ENCODE measurements at places on chromosomes 4 and X.

GRCh38 chrX:71178908-71179307, 34.3 kb downstream of the NLGN3 start:
- peak; percentile 25 for DNase-seq

DNA sequence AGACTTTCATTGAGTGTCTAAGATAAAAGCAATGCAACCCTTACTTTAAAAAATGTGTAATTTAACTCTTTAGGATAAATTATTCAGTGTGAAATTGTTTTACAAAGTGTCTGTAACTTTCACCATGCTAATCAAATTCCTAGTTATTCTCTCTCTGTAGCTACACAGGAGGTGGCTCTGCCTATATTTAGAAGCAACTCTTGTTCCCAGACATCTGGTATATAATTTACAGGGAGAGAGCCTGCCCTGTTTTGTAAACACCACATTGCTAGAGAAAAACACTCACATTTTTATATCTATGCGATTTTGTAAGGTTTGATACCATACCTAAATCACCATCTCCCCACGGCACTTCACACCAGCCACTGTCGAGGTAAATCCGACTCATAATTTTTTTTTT, 35.5 kb upstream of the SPATA4 start:
- no peak for DNase-seq

- no peak for DNase-seq
These were observed 11.2 kb upstream of the MED14 start for GRCh38 chrX:40746521-40746920.

DNA sequence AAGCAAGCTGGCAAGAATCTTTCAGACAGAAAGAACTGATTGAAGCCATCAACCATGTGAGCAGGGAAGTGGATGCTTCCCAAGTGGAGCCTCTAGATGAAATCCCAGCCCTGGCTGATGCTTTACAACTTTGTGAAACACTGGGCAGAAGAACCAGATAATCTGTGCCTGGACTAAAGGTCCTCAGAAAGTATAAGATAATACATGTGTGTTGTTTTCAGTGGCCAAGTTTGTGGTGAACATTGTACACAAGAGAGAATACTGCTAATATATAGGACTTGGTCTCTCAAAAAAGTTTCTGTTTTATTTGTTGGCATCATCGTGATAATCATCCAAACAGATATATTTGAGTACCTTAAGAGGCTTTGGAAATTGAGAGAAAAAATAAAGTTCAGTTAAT, 1367.8 kb upstream of the IGFBP7 start:
- DNase-seq, result no peak

- DNase-seq, result no peak
These were observed 39.0 kb downstream of the GUCY1A1 start for GRCh38 chr4:155705664-155706063.

GRCh38 chr4:55169352-55169961, 44.1 kb upstream of the KDR start:
- DNase-seq, result peak; percentile 70

DNA sequence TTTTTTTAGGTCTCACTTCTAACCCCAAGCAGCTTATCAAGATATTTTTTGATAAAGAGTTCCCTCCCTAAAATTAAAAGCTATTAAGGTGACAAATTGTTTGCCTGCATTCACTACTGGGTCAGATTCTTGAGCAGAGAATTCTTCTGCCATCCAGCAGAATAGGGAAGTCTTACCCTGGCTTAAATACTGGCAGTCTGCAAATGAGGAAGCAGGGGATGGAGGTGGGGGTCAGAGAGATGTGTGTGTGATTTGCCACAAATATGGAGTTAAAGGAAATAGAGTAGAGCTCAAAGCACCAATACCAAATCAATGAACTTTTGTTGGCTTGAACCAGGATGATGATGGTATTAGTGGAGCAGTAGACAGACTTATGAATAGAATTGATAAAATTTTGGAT, 122.2 kb downstream of the ANXA5 start:
- DNase-seq, result no peak

DNA sequence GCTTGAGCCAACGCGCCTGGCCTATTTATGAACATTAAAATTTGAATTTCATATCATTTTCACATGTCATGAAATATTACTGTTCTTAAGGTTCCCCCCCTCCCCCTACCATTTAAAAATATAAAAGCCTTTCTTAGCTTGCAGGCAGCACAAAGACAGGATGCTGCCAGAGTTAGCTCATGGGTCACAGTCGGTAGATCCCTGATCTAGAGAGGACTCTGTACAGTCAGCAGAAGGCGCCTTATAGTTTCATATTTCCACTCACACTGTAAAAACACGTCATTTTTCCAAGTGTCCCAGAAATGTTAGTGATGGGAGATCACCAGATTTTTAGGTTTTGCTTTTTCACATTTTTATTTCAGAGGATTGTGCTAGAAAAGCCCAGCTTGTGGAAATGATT, 12.2 kb downstream of the NOCT start:
- DNase-seq, result no peak

DNA sequence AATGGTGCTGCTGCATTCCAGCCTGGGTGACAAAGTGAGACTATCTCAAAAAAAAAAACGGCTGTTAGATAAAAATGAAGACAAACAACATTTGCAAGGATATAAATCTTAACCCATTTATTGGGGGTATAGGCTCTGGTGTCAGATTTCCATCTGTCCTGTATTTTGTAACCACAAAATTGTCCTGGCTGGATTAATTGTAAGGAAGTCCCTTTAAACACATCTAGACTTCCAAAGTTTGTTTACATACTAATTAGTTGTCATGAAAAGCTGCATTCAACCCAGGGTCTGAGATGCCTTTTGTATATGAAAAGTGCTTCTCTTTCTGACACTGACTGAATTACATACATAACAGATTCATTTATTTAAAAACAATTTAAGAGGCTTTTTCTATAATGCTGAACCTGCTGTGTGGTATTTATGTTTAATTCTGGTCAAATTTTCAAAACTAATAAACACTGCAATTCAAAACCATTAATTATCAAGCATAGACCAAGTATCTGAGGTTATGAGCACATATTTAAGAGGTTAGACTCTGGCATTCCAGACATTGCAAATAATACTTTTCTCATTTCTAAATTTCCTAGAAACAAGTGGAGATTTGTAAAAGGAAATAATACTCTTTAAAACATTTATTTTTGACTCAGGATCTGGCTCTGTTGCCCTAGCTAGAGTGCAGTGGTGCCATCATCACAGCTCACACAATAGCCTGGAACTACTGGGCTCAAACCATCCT, 17.5 kb upstream of the UGDH start:
- no peak for DNase-seq

DNA sequence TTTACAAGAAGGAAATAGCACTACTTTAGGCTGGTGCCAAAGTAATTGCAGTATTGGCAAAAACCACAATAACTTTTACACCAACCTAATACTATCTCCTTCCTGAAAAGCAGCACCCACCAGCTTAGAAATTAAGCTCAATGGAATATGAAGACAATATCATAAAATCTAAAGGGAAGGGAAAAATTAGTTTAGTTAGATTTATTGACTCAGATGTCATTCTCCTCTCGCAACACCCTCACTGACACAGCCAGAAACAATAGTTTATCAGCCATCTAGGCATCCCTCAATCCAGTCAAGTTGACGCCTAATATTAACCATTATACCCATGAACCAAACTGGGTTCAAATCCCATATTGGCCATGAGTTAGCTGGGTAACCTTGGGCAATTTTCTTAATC, 820.4 kb upstream of the EPHA5 start:
- no peak for DNase-seq

DNA sequence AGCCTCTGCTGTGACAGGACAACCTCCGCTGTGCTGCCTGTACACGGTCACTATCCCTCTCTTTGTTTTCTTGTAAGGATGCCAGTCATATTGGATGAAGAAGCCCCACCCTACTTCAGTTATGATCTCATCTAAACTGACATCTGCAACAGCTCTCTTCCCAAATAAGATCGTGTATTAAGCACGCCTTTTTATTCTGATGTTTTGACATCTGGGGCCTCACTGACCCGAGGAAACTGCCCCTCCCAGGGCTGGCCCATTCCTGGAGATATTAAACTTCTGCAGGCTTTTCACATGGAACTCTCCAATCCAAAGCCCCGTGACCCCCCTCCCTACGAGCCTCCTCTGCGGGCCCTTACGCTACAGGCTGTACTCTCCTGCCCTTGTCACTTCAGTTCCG, 232.0 kb downstream of the ARHGAP10 start:
- no peak for DNase-seq

- DNase-seq, result no peak
These were observed 6.4 kb downstream of the EDA2R start for GRCh38 chrX:66632473-66632872.

GRCh38 chr4:84582988-84583875, at the start of gene CDS1:
Gene CDS1, plus strand, starts transcription at chr4:84583127. Its CDS starts 275 bp downstream, at chr4:84583402.
- DNase-seq, result peak; percentile 64

GRCh38 chr4:2742823-2743517, 13.2 kb downstream of the TNIP2 start:
- no peak for DNase-seq

GRCh38 chr4:187276736-187277408, 553.2 kb upstream of the FAT1 start:
- DNase-seq, result no peak

- peak; percentile 0 for DNase-seq
These were observed 835 bp downstream of the TMEM185A start for GRCh38 chrX:149630681-149631233.

DNA sequence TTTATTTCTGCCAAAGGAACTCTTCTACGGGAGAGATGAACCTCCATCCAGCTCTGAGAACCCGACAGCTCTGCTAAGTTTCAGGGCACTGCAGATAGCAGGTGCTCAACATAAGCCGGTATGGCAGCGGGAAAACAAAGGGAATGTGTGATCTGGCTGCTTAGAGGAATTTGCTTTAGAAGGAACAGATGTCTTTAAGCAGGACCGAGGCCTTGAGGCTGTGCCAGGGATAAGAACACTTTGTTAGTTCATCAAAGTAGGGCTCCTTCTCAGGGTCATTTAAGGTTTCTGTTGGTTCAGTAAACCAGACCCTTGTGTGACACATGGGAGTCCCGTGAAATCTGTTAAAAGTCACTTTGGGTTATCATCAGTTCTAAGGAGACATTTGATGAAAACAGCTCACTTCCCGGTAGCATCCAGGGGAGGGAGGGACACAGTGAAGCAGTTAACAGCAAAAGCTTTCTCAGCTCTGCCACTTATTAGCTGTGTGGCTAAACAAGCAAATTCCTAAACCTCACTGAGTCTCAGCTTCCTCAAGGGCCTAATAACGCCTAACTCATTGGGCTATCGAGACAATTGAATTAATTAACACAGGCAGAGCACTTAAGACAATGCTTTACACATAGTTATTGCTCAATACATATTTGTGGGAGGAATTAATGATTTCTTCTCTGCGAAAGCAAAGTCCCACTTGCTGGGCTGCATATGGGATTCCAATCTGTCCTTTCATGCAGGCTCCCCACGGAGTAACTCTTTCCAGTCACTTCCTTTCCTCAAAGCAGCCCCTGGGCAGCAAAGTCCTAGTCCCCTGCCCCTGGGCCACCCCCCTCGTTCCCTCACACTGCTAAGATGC, 2.9 kb upstream of the FTSJ1 start:
- DNase-seq, result no peak

DNA sequence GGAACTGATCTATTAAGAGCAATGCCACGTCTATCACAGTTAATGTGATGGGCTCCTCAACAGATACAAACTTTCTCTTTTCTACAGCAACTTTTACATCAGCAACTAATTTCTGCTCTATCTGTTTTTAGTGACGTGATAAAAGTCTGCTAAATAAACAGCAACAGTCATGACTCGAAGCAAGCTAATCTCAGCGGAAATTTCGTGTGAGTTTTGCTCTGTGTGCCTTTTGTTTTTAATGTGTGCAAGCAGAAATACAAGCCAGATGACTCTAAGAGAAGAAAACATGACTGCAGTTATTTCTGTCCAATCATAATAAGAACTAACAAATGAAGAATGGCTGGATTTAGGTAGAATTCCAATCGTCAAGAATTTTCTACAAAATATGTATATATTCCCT, 214.3 kb downstream of the LDB2 start:
- no peak for DNase-seq

DNA sequence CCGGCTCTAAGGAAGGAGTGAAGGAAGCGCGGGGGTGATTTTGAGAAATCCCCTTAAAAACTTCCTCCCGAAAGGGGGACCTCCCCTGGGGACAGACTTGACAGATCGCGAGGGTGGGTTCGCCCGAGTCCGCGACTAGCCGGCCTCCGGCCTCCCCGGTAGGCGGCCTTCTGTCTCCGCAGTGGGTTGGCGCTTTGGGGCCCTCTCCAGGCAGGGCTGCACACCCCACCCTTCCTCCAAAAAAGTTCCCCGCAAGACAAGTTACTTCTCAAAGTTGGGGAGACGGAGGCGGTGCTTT, 24.8 kb downstream of the HOPX start:
- DNase-seq, result no peak

GRCh38 chr4:77185686-77186085, 28.7 kb downstream of the CCNG2 start:
- no peak for DNase-seq

GRCh38 chr4:87524456-87524855, 4.7 kb downstream of the SPARCL1 start:
- no peak for DNase-seq

GRCh38 chr4:90444904-90445303, 317.7 kb downstream of the CCSER1 start:
- DNase-seq, result no peak

DNA sequence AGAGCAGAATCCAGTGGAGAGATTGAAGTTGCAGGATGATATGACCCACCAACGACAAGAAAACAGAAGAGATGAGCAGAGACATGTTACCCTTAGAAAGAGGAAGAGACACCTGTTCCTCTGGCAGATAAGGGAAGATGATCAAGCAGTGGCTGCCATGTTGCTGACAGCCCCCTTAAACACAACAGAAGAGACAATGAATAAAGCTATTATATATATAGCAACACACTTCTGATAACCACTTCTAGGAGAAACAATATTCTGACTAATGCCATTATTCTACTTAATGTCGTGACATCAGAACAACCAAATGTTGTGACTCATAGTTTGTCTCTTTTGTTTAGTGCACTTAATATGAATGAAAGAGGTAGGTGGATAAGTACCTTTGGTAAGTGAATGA, 44.9 kb downstream of the SH3RF1 start:
- DNase-seq, result no peak

DNA sequence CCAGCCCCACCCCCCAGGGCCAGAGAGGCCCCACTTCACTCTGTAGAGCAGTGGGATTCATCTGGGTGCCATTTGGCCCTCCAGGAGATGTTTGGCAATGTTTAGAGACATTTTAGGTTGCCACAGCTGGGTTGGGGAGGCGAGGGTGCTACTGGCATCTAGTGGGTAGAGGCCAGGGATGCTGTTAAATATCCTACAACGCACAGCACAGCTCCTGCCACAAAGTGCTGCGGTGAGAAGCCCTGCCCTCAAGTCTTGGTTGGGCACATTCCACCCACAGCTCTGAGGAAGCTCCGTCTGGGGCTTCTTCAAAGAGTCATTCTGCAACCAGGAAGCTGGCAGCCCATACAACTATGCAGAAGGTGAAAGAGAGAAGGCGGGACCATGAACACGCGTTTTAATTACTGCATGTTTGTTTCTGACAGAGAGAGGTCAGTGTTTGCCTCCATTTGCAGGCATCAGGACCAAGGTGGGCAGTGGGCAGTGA, 48.1 kb upstream of the FAM9C start:
- DNase-seq, result no peak
